Keratinocyte (primary cell): ENCODE measurements at places on chromosomes 1 and 21. TPM values are rescaled to one million over a fixed set of nuclear protein-coding genes. Genes with fewer than 3 reads are reported as not detected.

Gene SPATA46
- polyA plus RNA-seq = not detected in 3 replicates

Gene ACTA1
- 0.05 to 0.09 TPM (median 0.05 TPM) in 3 replicates for polyA plus RNA-seq

Gene OR2L2
- 0.03 TPM in 1 of 3 replicates, not detected in the others for polyA plus RNA-seq

Gene IL20
- 0.67 to 5.6 TPM (median 4.7 TPM) in 3 replicates for polyA plus RNA-seq

Gene FMN2
- polyA plus RNA-seq = not detected in 3 replicates

Gene S100A7
- polyA plus RNA-seq = 13.1 to 31.2 TPM (median 16.0 TPM) in 3 replicates

Gene IFNLR1
- polyA plus RNA-seq = 2.8 to 3.9 TPM (median 3.4 TPM) in 3 replicates

Gene AIRE
- not detected in 3 replicates for polyA plus RNA-seq

Gene C1orf87
- not detected in 3 replicates for polyA plus RNA-seq

Gene TFF3
- not detected in 3 replicates for polyA plus RNA-seq
